ENCODE measurements at places on chromosomes 3 and 15.

DNA sequence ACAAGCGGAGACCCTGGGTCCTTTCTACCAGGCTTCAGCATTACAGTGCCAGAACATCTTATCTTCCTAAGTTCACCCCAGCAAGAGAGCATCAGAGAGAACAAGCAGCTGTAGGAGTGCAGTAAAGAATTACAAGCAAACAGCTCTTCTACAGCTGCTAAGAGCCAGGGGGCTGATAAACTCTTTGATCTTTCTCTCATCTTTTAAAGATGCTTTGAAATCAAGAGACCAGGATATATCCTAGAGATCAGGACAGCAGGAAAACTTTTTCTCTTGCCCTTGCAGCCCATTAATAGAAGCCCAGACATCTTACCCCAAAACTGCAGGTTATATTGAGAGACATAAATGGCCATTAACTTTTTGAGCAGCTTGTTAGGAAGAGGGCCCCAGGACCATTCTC lies 198.1 kb downstream of the RSL24D1 start:
- no peak for DNase-seq

DNA sequence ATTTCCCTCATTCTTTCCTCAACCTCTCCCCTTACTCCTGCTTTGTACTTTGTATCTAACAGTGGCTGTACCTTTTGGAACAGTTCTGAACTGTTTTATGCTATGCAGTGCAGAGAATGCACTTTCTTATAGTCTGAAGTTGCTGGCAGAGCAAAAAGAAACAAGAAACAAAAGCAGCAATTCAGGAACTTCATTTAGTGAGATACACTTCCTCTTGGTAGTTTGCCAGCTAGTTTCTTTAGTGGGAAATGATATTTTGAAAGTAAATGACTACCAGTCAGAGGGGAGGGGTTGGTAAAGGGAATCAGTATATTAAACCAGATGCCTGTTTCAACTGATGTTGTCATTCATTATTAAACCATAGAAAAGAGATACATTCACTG lies 55.0 kb upstream of the CHD2 start:
- DNase-seq: peak; percentile 54

- no peak for DNase-seq
Measured at GRCh38 chr3:43921056-43921648, 230.4 kb downstream of the ABHD5 start.

DNA sequence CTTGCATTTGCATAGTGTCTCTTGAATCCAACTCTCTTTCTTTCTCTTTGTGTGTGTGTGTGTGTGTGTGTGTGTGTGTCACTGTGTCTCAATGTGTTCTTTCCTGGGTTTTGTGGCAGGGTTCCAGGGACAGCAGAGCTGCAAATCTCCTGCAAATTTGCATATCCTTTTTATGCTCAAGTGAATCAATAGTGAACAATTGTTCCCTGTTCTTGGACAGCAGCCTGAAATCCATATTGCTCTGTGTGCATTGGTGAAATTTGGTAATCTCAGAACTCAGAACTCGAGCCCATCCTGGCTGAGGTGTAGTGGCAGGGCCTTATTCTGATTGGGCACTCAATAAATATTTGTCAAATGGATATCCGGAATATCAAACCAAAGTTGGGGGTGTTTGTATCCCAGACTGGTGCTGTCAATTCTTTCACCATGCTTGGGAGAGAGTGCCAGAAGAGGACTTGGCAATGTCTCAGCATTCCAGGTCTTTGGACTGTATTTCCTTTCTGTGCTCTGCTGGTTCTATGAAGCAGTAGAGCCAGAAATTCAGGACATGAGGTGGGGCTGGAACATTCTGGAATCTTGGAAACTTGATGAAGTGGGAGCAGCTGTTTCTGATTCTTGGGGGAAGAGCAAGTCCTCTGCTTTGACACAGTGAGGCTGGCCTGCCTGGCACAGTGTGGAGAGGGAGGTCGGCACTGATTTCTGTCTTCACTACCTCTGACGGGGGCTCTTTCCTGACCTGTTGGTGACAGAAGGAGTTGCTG lies 380.6 kb upstream of the C2CD4B start:
- no peak for DNase-seq

GRCh38 chr15:42037656-42038055 lies 16.8 kb upstream of the PLA2G4E start:
- no peak for DNase-seq

DNA sequence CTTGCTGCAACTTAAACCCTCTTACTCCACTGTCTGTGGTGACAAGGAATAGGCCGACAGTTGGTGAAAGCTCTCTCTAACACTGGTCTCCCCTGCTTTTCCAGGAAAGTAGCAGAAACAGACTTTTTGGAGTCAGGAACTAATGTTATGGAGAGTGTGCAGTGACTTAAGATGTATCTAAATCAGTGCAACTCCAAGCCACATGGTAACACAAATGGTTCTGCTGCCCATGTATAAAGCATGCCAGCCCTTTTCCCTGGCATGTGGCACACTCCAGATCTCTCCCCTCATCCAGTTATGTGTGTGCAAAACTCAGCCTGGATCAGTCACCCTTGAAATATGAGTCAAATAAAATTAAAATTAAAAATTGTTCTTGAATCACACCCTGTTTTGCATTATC lies 55.4 kb downstream of the SEMA5B start:
- DNase-seq: no peak

- DNase-seq: no peak
Measured at GRCh38 chr3:127226457-127226856, 33.5 kb downstream of the PRR23E start.

GRCh38 chr3:37990527-37990926 lies at the start of gene VILL:
VILL (plus strand) TSS chr3:37990786; CDS start chr3:37993673, 2,887 bp downstream.
- no peak for DNase-seq

DNA sequence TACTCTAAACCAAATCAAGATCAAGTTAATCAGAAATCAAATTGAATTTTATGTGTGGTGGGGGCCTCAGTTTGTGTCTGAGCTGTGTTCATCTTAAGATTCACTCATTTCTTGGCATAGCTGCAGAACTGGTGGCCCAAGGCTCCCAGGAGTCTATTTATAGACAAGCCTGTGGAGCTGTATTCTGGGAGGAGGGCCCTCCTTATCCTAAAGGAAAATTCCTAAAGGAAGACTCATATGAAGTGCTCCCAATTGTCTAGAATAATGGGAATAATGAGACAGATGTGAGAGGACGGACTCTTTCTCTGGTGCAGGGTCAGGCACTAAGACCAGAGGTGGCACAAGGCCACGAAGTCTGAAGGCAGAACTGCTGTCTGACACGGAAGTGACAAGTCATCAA lies 38.9 kb downstream of the C3orf85 start:
- DNase-seq: no peak

- DNase-seq: no peak
Measured at GRCh38 chr15:64232400-64232799, 69.6 kb upstream of the PPIB start.

DNA sequence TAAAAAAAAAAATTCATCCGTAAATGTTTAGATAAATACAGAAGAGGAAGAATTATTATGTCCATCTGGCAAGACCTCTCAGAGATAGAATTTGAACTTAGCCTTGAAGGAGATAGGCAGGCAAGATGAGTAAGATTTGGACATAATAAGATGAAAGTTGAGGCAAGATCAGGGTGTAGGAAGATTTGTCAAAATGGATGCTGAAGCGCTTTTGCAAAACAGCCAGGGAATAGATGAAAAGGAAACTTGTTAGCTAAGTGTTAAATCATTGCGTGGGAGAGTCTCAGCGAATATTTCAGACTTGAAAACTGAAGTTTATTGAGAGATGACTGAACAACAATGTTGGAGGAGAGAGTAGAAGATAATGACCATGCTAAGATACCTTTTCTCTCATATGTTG lies 7.2 kb downstream of the BRK1 start:
- no peak for DNase-seq

- no peak for DNase-seq
Measured at GRCh38 chr15:38127306-38127771, 125.3 kb upstream of the SPRED1 start.

DNA sequence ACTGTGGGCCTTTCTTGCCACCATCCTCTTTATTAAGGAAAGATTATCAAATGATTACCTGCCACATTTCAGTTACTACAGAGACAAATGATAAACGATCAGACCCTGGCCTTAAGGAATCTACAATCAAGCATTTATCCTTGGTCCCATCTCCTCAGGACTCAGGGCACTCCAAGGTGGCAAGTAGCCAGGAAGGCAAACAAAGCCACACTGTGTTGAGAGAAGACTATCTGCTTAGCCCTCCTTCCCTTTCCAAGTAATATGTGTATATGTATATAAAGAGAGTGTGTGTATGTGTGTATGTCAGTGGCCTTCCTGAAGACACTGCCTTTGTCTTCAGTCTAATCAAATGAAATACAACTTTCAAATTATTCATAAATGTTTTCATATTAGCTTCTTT lies 490.1 kb upstream of the ATP11B start:
- DNase-seq: no peak

DNA sequence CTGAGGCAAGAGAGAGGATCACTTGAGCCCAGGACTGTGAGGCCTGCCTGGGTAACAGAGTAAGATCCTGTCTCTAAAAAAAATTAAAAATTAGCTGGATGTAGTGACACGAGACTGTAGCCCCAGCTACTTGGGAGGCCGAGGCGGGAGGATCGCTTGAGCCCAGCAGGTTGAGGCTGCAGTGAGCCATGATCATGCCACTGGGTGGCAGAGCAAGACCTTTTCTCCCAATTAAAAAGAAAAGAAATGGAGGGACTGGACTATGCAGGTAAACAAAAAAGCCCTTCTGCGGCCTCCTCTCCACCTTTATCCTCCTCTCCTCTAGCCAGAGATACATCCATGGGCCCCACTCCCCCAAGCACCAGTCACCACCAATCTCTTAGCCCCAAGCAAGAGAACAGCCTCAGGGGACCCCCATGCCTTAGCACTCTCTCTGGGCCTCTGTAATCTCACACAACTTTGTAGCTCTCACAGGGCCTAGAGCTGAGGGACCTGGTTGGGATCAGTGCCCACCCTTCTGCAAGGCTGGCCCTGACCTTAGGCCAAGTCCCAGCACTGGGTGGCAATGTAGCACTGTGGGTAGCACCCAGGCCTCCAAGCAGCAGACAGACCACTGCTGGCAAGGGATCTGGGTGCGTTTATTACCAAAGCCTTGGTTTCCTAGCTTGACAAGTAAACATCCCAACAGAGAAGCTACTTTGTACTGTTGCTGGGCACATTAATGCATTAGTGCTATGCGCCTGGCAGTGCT lies 43.4 kb downstream of the FAM174B start:
- DNase-seq: no peak

- no peak for DNase-seq
Measured at GRCh38 chr15:32646291-32646690, 4.8 kb downstream of the SCG5 start.

GRCh38 chr3:98980915-98981596 lies 79.6 kb upstream of the DCBLD2 start:
- no peak for DNase-seq

GRCh38 chr3:187740421-187741399 lies 4.6 kb downstream of the BCL6 start:
- DNase-seq: no peak

DNA sequence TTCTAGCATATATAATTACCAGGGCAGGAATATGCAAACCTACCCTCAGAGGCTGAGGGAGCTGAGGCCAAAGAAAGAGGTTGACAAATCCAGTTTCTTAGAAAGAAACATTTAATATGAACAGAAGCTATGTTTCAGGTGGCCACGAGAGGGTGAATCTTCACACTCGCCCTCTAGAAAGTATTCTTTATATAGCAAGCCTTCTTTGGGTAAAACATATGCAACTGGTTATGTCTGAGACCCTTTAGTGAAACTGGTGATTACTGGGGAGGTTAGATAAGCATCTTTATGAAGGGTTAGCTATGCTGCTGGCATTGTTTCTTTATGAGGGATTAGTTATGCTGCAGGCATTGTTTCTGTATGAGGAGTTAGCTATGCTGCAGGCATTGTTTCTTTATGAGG lies 50.7 kb upstream of the GOLGA6L2 start:
- DNase-seq: no peak

- no peak for DNase-seq
Measured at GRCh38 chr3:158765518-158766205, 33.4 kb upstream of the RARRES1 start.

- DNase-seq: no peak
Measured at GRCh38 chr3:17432236-17432635, 310.2 kb downstream of the TBC1D5 start.

- DNase-seq: no peak
Measured at GRCh38 chr3:16364323-16364722, 99.3 kb downstream of the OXNAD1 start.

DNA sequence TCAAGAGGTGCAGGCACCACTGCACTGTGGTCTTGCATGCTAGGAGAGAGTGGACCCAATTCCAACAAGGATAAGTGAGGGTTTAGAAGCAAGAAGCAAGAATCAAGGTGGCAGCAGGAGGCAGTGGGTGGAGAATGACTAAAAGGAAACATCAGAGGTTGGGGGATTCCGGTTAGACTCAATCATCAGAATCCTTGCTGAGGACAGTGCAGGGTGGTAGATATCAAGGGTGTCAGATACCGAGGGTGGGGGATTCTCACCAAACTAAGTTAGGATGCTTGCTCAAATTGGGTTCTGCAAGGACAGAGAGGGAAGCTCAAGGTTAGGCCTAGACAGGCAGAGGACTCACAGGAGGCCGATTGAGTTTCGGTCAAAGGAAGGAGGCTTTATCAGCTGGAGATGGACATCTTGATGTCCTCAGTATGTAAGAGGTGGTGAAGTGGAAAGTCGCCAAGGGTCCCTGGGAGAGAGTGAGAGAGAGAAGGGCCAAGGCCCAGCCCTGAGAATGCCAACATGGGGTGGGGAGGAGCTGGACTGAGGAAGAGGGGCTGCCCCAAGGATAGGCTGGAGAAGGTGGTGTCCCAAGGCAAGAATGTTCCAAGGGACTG lies 102.2 kb downstream of the ARNT2 start:
- no peak for DNase-seq

- no peak for DNase-seq
Measured at GRCh38 chr3:149535333-149535685, 60.8 kb downstream of the TM4SF4 start.

DNA sequence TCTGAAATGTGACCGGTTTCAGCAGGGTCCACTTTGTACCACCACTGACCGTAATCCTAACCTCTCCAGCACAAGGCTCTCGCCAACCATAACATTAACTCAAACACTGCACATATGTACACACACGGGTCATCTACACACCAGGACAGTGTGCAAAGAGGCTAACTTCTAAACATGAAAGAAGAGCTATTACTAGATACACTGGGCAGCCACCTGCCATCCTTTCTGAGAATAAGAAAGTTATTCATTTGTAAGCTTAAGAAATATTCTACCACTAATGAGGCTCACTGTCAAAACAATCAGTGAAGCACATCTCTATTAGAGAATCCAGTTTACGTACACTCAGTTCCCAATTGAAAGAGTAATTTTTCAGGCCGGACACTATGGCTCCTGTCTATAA lies 59.1 kb upstream of the PARL start:
- DNase-seq: no peak

DNA sequence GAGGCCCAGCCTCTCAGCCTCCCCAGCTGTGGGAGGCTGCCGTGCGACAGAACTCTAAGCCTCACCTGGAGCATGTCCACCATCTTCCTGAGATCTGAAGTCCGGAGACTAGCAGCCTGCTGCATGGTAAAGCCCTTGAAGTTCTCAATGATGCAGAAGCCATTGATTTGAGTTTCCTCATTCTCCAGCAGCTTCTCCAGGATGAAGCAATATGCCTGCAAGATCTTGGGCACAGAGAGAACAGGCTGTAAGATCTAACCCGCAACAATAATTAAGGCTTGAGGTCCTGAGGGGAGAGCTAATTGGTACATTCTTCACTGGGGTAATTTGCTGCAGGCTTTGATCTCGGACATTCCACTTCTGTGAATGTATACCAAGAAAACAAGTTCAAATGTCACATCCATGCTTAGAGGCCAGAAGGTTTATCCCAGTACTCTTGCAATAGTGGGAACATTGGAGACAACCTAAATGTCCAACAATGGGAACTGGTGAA lies 9.7 kb downstream of the RLBP1 start:
- DNase-seq: no peak

- no peak for DNase-seq
Measured at GRCh38 chr3:185328324-185329004, 34.5 kb upstream of the MAP3K13 start.
